HT1080 (cell line): ENCODE measurements at places on chromosomes 1 and 21. TPM values are rescaled to one million over a fixed set of nuclear protein-coding genes. Genes with fewer than 3 reads are reported as not detected.

DNA sequence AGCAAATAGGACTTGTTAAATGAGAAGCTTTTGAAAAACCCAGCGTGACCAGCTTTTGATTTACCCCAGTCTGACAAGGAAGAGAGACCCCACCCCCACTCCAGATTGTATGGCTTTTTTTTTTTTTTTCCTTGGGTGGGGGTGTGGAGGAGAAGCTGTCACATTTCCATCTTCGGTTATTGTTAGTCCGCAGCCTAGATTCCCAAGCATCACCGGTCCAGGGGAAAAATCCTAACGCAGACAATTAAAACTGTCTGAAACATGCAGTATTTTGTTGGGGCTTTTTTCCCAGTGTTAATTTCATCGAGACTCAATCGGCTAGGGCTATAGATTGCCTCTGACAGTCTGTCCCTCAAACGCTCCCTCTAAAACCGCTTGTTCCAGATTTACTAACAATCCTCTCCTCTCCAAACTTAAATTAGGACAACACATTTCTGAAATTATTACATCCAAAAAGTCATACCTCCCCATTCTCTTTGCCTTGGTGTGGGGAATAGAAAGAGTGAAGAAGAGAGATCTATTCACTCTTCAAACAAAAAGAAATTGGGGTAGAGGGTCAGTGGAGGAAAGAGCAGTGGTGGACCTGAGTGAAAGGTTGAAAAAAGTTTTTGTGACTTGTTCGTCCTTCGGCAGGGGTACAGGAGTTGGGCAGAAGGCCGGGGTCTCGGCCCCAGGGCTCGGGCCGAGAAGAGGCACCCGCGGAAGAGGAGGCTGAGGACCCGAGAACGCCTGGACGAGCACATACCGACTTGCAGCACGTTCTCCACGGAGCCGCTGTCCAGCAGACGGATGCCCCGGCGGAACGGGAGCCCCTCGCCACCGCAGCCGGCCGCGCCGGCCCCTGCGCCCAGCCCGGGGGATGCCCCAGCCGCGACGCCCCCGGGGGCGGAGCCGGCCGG lies 1.1 kb downstream of the ZSWIM5 start:
- DNase-seq: no peak

- no peak for DNase-seq
Observed at GRCh38 chr21:29074007-29074376, 544 bp upstream of the CCT8 start.

- DNase-seq: no peak
Observed at GRCh38 chr1:58548371-58548770, 1.8 kb upstream of the OMA1 start.

WLS gene
- 40.5 and 61.4 TPM in 2 replicates for total RNA-seq

DNA sequence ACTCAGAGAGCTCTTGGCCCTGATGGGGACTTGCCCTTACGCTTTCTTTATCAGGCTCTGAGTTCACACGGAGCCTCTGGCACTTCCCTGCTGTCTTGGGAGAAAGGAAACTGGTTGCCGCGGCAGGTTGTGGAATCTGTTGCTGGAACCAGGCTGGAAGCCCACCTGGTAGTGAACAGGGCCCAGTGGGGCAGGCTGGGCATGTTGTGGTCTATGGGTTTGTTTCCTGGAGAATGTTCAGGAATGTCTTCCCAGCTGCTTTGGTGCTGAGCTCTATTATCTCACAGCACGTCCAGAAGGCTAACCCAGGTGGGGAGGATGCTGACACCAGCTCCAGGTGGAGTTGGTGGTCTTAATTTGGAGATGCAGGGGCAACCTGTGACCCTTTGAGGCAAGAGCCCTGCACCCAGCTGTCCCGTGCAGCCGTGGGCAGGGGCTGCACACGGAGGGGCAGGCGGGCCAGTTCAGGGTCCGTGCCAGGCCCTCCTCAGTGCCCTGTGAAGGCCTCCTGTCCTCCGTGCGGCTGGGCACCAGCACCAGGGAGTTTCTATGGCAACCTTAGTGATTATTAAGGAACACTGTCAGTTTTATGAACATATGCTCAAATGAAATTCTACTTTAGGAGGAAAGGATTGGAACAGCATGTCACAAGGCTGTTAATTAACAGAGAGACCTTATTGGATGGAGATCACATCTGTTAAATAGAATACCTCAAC lies 33.3 kb upstream of the TDRD10 start:
- no peak for DNase-seq

DNA sequence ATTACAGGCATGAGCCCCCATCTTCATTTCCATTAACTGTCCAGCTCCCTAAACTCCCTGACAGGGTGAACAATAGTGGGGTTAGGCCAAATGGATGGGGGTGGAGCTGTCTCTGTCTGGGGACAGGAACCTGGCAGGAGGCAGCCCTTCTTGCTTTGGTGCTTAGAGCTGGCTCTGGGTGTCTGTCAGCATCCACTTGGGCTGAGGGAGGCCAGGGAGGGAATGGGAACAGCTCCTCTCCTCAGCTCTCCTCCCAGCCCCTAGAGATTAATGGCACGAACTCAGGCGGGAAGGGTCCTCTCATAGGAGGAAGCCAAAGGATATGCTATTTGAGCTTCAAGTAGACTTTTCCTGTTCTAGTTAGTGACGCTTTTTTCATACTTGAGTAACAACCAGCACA lies 11.1 kb upstream of the ETV3L start:
- DNase-seq: no peak

GRCh38 chr1:112806090-112806642 lies 91.0 kb upstream of the PPM1J start:
- DNase-seq: no peak

MYOM3 gene
- total RNA-seq: 0.97 and 1.5 TPM in 2 replicates

DNA sequence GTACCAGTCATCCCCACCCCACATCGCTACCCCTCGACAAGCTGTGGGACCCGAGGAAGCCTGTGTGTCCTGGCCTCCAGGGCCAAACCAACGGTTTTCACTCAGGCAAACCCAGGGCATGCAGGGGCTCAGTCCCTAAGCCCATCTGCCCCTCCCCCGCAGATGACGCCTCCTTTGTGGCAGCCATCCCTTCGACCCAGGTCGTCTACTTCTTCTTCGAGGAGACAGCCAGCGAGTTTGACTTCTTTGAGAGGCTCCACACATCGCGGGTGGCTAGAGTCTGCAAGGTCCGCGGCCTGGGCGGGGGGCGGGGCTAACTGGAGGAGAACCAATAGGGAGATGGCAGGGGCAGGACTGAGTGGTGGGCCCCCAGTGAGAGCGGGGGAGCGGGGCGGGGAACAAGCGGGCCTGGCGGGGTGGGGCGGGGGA lies 7.4 kb downstream of the SEMA4A start:
- no peak for DNase-seq

DDR2 gene
- total RNA-seq: 29.0 and 34.4 TPM in 2 replicates

ARID1A gene
- total RNA-seq: 15.0 and 17.2 TPM in 2 replicates

AUNIP gene
- 12.8 and 15.8 TPM in 2 replicates for total RNA-seq

- no peak for DNase-seq
Observed at GRCh38 chr1:80767711-80768110, 1033.0 kb upstream of the ADGRL2 start.

GRCh38 chr1:45409276-45409675 lies 69.0 kb upstream of the MUTYH start:
- DNase-seq: no peak

- DNase-seq: no peak
Observed at GRCh38 chr21:45794027-45794426, 150.5 kb downstream of the PCBP3 start.

BMP8B gene
- total RNA-seq: not detected in 2 replicates

DNA sequence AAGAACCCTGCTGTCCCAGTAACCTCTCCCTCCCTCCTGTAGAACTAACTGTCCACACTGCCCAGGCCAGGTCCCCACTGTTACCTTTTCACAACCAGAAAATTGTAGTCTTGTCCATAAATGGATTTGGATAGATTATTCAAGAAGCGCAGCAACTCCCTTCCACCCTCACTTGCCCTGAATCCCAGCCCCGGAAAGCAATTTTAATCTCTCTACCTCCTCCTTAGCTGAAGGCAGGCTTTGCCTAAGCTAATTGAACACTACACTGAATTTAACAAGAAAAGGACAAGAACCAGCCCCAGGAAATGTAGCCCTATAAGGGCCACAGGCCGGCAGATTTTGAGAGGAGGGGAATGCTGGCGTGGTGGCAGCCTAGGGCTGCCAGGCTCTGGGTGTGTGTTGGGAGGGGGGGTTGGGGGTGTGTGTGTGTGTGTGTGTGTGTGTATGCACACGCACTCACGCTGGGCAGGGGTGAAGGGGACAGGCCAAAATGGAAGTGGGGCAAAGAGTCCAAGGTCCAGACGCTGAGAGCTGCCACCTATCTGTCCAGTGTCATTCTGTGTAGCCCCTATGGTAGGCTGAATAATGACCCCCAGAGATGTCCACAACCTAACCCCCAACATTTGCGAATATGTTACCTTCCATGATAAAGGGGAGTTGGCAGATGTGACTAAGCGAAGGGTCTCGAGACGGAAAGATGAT lies 10.8 kb upstream of the IFNGR2 start:
- DNase-seq: no peak

SELL gene
- 0.27 TPM in 1 of 2 replicates, not detected in the other for total RNA-seq

LCA5L gene
- 0.03 and 0.20 TPM in 2 replicates for total RNA-seq

GRCh38 chr1:197042676-197043341 lies 24.3 kb downstream of the F13B start:
- no peak for DNase-seq

DNA sequence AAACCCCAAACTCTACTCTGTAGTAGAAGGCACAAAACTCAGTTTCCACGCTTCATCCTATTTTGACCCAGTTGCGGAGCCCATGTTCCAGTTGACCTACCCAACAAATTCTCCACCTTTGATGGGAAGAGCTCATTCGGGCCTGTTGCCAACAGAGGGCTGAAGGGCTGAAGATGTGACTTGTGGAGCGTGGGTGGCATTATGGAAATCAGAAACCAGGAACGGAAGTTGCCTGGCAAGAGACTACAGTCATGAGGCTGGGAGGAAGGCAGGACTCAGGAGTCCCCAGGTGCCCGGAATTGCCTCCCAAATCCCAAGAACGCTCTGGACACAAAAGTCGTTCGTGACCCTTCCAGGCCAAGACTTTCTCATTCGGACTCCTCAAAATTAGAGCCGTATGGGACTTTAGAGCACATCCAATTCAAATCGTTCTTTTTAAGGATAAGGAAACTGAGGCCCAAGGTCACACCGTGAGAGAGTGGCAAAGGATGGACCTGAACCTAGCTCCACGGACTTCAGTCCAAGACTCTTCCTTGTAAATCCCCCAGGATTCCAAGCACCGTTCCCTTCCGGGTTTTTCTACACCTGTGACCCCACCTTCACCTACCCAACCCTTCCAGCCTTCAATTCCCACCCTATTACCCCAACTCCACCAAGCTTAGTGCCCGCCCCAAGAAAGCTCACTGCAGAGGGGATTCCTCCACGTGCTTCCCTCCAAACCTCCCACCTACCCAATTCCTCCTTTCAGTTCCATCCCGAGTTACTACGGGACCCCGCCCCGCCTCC lies 739 bp downstream of the SMG5 start:
- DNase-seq: no peak

GRCh38 chr1:227428803-227429202 lies 110.5 kb upstream of the CDC42BPA start:
- DNase-seq: peak; percentile 69

- DNase-seq: no peak
Observed at GRCh38 chr21:36696390-36697059, 2.4 kb upstream of the SIM2 start.

- DNase-seq: no peak
Observed at GRCh38 chr1:26124418-26125331, 13.1 kb downstream of the PDIK1L start.
